Putamen (tissue), 1 donor: ENCODE measurements at places on chromosomes 7 and 10.
A peak's percentile ranks its signal among the peaks of the same experiment; 100 is the strongest.

DNA sequence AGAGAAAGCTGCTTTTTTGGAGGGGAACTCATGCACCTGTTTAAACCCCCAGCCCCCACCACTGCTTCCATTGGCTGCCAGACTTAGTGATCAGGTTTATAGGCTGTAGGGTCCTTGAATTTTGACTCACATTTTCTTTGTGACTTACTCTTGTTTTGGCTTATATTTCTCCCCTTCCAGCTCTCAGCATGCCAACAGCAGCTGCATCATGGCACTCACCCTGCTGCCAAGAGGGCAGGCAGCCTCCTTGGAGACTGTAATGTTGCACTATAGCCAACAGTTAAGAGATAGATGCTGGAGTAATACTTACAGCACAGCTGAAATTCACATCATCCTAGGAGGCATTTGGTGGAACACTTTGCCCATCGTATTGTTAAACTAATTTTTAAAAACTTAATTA, 98.0 kb upstream of the GLCCI1 start:
- no peak for DNase-seq

- DNase-seq: no peak
Observed at GRCh38 chr7:18927134-18927533, 190.3 kb downstream of the TWIST1 start.

GRCh38 chr7:255721-256361, 34.1 kb upstream of the FOXL3 start:
- no peak for DNase-seq

- no peak for DNase-seq
Observed at GRCh38 chr7:79244482-79244881, 209.0 kb downstream of the MAGI2 start.

- DNase-seq: no peak
Observed at GRCh38 chr7:68423356-68423755, 1174.9 kb upstream of the AUTS2 start.

DNA sequence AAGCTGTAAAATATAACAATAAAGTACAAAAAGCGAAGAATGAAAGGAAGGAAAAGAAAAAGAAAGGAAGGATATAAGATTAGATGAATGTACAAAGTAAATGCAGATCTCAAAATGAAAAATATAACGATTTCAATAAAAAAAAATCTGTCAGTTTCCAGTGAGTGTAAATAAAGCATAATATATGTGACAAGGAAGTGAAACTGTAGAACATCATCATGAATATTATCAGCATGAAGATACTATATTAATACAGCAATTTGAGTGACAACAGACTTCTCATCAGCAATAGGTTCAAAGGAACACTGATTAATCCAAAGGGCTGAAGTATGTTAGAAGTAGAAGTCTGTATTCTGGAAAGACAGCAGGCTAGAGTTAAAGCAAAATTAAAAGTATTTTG, 659.5 kb upstream of the MBL2 start:
- no peak for DNase-seq

DNA sequence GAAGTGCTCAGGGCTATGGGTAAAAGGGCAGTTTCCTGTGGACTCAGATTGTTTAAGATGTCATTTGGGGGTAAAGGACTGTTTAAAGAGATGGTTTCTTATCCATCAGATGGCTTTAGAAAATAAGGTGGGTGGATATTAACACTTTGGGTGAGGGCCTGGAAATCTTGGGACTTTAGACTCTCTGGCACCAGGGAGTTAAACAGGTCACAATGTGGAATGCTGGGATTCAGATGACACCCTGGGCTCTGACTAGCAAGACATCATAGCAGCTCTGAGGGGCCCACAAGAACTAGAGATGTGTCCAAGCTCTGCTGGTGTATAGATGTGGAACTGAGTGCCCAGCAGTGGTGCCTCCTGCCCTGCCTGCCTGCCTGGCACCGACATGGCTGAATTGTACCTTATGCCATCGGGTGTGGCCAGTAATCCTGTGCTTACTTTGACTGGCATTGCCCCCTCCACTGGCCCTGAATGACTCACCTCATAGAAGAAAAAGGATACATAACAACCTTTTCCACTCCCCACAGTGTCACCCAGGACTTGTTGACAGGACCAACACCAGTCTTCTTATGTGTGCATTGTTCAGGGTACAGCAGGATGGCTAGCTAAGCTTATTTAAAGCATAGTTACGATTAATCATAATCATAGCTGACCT, 100.0 kb upstream of the PRR15 start:
- no peak for DNase-seq

DNA sequence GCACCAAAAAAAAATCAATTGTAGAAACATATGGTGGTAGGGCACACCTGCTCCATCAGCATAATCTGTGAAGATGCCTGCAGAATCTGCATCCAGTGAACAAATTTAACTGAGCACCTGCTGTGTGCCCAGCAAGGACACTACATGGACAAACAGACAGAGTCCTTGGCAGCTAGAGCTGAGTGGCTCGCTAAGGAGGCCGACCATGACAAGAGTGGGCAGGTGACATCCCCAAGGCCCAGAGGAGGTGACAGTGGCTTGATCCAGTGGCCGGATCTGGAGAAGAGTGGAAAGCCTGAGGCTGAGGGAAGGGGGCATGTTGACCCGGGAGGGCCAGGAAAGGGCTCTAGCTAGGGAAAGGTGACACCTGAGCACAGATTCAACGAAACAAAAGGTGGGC, 68.1 kb downstream of the MAD1L1 start:
- no peak for DNase-seq

GRCh38 chr7:51428217-51428887, 111.7 kb upstream of the COBL start:
- DNase-seq: no peak

DNA sequence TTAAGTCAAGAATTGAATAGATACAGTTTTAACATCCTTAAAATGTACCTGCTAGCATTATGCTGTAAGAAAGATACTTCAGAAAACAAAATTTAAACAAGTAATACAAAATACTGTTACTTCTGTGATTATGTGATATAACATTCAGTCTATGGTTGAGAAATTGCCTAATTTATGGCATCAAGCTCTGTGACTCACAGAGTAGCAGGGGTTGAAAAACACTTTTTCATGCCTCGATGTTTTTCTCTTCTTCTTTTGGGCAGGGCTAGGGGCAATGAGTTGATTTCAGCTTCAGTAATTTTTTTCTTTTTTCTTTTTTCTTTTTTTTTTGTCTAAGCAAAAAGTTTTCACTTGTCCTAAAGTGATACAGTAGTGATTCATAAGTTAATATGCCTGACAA, 209.2 kb downstream of the MBL2 start:
- DNase-seq: no peak

GRCh38 chr7:36283711-36284130, 105.9 kb upstream of the ANLN start:
- no peak for DNase-seq

GRCh38 chr7:153657182-153657800, 394.9 kb upstream of the DPP6 start:
- no peak for DNase-seq

- DNase-seq: no peak
Observed at GRCh38 chr10:97466755-97467154, 20.8 kb downstream of the ZDHHC16 start.

DNA sequence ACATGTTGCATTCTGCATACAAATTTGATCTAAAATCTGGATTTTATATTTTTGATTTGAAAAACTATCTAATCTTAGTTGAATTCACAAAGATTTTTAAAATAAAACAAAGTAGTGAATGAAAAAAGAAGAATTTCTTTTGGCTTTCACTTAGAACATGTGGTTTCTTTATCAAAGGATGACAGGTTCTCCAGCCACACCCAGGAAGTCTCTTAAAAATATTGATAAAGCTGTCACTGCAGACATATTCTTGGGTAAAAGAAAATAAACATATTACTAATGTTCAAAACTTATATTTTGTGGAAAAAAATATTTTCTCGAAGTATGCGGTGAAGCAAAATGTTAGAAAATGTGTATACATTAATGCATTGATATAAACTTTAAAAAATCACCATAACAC, 44.3 kb downstream of the ARL4A start:
- no peak for DNase-seq

GRCh38 chr10:71623098-71623985, 96.2 kb downstream of the C10orf105 start:
- DNase-seq: peak; percentile 39

- DNase-seq: no peak
Observed at GRCh38 chr10:112926906-112927688, 22.9 kb upstream of the TCF7L2 start.

DNA sequence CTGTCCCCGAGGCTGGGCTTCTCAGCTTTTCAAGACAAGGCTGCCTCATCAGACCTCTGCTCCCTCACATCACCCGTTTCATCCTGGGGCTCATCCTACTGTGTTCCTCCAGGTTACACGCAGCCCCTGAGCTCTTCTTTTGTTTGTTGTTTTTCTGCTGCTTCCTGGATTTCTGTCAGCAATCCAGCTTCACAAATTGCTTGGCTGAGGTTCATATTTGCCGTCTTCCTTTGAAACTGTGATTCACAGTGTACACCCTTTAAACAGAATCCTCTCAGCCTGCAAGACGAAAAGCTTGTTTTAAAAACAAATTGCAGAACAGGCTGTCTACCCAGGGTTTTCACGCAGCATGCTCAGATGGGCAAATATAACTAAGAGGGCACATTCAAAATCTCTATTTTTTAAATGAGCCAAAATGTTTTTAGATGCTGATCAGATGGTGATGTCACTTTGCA, 39.1 kb upstream of the PARD3 start:
- peak; percentile 21 for DNase-seq

DNA sequence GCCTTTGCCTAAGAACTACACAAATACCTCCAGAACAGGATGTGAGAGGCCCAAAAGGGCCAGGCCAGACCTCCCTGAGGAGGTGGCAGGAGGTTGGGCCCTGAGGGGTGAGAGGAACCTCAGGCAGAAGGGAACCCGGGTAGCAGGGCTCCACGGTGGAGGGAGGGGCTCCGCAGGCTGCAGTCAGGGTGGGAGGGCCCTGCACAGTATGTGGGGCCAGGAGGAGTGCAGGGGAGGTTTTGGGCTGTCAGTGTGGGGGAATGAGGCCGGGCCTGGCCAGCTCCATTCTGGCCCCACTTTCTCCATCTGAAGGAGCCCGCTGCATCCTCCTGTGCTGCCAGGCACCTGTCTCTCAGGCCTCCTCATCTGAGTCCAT, 25.9 kb downstream of the DNAJB12 start:
- DNase-seq: no peak

GRCh38 chr10:34426041-34426440, 389.1 kb downstream of the PARD3 start:
- no peak for DNase-seq

- DNase-seq: no peak
Observed at GRCh38 chr7:24436131-24436920, 136.9 kb upstream of the PALS2 start.

GRCh38 chr10:12194752-12195271, 879 bp downstream of the NUDT5 start:
- no peak for DNase-seq

DNA sequence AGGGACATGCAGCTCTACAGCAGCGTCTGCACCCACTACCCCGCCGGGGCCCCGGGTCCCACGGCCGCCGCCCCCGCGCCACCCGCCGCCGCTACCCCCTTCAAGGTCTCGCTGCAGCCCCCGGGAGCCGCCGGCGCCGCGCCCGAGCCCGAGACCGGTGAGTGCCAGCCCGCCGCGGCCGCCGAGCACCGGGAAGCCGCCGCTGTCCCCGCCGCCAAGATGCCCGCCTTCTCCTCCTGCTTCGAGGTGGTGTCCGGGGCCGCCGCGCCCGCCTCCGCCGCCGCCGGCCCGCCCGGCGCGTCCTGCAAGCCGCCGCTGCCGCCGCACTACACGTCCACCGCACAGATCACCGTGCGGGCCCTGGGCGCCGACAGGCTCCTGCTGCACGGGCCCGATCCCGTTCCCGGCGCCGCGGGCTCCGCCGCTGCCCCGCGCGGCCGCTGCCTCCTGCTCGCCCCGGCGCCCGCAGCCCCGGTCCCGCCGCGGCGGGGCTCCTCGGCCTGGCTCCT, 631 bp downstream of the OTUD1 start:
- no peak for DNase-seq

- DNase-seq: no peak
Observed at GRCh38 chr10:76922666-76923065, 714.9 kb downstream of the KCNMA1 start.

DNA sequence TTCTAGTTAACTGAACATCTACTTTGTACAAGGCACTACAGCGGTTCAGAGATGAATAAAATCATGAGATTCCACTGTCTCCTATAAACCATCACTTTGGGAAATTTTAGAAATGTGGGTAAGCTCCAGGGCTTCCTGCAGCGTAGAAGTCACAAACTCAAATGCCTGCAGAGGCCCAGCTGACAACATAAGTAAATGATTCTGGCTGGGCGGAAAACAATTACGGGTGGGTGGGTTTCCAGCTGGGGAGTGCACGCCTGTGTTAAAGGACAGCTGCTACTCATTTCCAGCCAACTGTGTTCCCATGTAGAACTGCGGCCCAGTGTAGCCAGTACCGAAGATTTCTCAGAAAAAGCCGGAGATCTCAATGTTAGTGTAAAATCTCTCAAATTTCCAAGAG, 69.5 kb upstream of the ATRNL1 start:
- DNase-seq: no peak

GRCh38 chr10:27857616-27858015, 112.0 kb upstream of the MKX start:
- no peak for DNase-seq

GRCh38 chr7:69518705-69519077, 79.6 kb upstream of the AUTS2 start:
- DNase-seq: peak; percentile 3

DNA sequence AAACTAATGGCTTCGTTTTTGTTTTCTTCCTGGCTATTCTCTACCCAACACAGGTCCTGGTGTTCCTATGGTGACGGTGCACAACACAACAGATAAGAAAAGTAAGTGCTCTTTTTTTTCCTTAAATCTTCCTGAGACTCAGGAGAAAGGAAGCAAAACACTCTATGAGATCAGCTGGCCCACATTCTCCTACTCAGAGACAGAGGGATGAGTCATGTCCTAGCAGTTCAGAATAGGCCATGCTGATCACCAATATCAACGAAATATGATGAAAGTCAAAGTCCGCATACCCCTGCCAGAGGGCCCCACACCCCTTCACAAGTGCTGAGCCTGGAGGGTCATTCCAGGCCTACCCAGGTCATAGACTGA, 149.2 kb downstream of the PAXIP1 start:
- no peak for DNase-seq

DNA sequence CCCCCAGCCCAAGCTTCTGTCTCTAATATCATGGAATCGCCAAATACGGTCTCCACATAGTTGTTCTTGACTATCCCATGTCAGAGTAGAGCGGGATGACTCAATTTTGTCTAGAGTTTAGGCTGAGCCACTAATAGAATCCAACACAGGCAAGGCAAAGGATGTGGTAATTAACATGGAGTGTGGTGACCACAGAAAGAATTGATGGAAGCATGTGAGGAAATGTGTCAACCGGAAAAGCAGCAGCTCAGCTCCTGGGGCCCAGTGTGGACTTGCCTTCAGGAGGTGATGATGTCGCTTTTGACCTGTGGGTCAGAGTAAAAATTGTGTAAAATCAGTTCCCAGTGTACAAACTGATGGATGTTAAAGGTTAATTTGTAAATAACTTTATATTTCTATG, 139.3 kb upstream of the KLF6 start:
- DNase-seq: no peak

DNA sequence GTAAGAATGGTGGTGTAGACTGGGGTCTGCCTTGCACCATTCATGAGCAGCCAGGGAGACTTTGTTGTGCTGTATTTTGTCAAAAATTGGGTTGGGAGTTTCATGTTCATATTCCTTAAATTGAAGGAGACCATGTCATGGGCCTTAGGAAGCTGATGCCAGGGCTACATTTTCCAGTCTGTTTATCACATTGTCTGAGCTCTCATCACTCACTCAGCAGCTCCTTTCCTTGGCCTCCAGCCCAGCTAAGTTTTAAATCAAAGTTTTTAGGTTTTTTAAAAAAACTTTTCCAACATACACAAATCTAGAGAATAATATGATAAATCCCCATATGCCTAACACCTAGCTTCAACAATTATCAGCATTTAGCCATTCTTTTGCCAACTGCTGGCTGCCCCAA, 12.6 kb upstream of the FAM13C start:
- DNase-seq: no peak
